ENCODE measurements at places on chromosomes 6 and 20.

DNA sequence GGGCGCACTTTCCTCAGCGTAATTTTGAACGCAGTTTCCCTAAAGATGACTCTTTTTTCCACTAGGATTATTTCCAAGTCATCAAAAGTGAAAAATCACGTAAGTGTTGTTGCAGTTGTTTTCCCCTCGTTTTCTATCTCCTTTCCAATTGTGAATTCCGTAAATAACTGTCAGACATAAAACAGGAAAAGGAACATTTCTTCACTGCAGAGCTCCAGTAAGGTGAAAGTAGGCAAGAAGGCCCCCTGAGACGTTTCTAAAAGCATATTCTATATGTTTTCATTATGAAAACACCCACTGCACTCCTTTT is 17.8 kb downstream of the HIVEP2 start:
- DNase-seq: no peak

GRCh38 chr6:30896541-30896940 is 11.5 kb upstream of the GTF2H4 start:
- no peak for DNase-seq

- no peak for DNase-seq
Observed at GRCh38 chr20:45898285-45898684, 7.2 kb downstream of the CTSA start.

GRCh38 chr20:13822459-13822858 is 37.6 kb downstream of the NDUFAF5 start:
- no peak for DNase-seq

DNA sequence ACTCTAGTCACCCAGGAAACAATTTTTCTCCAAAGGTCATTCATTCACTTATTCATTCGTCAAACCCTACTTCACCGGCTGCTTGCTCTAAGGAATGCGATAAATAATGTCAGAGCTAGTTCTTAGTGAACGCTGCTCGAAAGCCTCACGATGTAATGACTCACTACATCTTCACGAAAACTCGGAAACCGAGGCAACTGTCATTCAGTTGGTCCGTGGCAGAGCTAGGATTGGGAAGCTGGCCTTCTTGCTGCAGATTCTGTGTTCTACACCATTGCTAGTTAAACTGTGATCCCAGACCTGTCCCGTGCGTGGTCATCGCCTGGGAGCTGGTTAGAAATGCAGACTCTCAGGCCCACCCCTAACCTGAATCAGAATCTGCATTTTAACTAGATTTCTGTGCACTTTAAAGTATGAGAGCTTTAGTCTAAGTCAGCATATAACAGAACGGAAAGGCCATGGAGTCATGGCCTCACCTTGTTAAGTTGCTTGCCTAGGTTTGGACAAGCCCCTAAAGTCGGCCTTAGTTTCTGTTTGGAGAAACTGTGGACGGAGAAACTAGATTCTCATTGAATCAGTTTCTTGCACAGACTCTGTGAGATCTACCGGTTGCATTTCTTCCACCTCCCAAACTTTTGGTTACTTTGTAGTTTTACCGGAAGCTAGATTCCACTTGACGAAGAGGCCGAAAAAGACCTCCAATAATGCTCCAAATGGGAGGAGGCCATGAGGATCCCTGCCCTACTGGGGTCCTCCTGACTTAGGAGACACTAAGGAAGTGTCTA is 651 bp upstream of the CCND3 start:
- peak; percentile 22 for DNase-seq

GRCh38 chr6:52497652-52498408 is 77.7 kb downstream of the EFHC1 start:
- peak; percentile 67 for DNase-seq

DNA sequence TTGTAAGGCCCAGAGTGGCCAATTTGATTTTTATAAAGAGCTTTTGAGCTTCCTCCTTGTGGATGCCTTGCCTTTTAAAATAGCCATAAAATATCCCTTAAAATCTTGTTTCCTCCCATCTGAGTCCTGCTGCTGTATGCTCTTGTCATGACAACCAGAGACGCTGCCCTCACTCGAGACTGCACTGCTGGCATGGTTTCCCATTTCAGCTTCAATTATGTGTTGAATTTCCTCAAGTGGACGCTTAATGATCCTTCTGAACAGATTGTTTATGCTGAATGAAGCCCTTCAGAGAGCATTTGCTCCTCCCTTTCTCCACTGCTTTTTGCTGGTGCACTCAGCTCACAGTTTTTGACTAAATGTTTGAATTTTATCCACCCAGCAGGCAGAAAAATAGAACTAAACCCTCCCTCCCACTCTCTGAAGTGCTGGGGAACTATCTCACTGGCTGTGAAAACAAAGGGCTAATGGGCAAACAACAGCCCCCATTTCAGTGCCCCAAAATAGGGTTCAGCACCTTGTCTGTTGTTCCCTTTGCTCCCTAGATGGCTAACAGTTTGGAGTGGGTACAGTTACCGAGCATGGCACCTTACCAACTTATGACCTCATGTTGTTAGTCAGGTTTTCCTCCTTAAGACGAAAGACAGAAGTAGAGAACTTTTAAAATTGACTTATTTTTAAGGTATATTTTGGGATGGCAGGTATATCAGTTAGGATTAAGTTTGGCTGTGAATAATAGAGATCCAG is 45.5 kb upstream of the RNF8 start:
- DNase-seq: no peak

GRCh38 chr6:81105998-81106397 is 646.5 kb downstream of the TENT5A start:
- DNase-seq: no peak

DNA sequence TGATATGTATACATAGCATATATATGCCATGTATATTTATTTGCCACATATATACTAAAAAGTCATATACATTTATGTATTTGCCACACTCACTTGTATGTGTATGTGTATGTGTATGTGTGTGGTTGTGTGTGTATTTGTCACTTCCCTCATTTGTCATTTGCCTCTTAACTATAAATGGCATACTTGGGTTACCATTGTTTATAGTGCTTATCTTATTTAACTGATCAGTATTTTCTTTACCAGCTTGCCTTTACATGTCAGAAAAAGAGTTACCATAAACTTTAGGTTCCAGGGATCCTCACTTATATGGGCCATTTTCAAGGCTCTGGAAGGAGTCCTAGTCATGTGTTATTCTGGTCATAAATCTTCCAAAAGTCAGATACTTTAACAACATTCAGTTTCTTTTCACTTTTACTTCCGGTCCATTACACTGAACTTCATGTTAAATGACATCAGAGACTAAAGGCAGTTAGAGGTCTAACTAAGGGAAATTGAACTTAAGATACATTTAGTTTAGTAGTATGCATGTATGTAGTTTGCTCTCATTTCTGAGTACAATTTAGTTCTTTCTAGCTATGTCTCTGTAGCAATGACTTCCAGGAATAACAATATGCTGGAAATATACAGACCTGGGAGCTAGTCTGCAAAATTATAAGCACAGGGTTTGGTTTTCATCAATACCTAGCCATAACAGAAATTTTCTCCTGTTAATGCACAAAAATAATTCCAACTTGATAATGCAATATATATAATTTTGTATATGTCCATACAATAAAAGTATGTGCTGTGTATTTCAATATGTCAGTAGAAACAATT is 33.7 kb upstream of the HIVEP1 start:
- DNase-seq: no peak

DNA sequence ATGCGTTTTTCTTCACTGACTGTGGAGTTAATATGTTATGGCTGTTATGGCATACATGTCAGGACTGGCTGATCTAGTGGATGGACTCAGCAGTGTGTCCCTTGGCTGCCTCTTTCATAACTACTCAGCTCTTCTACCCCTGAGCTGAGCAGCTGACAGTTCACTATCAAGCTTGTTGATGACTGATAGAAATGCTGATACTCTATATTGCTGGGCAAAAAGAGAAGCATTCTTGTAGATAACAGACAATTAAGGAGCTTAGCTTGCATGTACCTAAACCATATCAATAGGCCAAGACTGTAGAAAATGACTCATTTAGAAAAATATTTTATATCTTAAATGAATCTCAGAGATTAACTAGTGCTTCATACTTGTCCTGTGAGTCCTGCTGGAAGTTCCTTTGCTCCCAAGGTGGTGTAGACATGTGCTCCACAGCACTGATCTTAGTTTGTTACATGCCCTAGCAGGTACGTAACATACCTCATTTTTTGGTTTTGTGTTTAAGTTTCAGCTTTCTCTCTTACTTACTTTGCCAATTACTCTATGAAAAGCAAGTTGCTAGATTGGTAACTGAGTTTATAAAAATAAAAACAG is 236.9 kb downstream of the GMDS start:
- DNase-seq: no peak

DNA sequence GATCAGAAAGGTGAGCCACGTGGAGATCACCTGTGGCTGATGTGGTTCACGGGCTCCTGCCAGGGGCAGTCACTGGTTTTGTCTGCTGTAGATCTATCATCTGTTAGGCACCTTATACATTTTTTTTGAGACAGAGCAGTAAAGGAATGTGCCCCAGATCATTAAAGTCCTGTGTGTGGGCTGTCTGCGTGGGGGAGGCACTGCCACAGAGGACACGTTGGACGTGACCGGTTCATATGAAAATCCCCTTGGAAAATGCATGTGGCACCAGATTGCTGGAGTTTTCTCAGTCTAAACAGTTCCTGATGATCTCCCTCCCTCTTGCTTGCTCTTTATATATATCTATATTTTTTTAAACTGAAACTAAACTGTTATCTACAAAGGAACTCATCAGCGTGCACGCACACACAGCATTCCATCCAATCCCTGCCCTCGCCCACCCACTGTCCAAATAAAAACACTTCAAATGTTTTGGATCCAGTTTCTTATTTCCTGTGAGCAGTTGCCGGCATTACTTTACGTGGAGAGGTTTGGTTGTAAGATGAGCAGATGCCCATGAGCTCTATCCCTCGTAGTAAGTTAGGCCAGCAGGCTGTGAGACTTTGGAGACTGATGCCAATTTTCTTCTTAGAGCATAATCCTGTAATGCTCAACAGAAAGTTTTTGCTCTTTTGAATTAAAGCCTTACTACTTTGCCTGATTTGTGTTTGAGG is 161.6 kb upstream of the EXOC2 start:
- DNase-seq: no peak

DNA sequence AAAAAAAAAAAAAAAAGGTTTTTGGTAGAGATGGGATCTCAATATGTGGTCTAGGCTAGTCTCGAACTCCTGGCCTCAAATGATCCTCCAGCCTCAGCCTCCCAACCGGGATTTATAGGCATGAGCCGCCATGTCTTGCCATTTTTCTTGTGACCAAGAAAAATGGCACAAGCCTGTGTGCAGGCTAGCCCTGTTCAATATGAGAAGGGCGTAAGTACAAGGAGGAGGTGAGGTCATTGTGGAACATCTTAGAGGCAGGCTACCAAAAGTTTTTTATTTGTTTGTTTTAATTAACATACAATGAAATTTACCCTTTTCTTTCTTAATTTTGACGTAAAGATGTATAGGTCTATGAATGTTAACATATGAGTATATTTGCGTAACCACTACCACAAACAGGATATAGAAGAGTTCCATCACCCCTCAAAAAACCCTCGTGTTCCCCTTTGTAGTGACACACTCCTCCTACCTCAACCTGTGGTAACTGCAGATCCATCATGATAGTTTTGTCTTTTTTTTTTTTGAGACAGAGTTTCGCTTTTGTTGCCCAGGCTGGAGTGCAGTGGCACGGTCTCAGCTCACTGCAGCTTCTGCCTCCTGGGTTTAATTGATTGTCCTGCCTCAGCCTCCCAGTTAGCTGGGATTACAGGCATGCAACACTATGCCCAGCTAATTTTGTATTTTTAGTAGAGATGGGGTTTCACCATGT is 28.3 kb upstream of the KIF3B start:
- peak; percentile 40 for DNase-seq

DNA sequence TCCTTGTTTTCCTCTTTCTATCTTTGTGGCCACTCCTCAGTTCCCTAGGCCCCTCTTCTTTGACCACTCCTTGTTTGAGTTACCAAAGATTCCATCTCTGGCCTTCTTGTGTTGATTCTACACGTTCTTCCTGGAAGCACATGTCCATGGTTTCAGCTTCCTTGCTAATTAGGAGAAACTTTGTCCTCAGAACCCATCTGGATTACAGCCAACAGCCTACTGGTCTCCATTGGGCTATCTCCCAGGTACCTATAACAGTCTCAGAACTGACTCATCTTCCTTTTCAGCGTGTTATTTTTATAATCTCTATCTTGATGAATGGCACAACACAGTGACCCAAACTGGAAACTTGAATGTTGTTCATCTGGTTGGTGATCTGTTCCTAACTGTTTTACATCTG is 17.5 kb downstream of the PTPRA start:
- DNase-seq: no peak

- no peak for DNase-seq
Observed at GRCh38 chr6:5599127-5599526, 337.8 kb downstream of the FARS2 start.

DNA sequence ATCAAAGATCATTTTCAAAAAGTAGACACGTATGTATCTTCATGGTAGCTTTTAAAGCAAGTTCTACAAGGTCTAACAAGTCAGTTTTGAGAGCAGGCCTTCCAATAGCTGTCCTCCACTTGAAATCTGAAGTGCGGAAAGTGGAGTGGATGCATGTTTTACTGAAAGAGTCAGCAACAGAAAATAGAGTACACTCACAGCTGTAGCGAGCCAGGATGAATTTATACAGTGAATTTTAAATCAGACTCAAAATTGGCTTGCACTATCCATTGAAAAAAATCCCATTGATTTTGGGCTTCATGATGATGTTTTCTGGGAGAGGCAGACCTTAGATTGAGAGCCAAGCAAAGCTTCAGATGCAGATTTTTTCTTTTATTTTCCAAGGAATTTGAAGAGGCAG is 80.6 kb downstream of the GJA10 start:
- DNase-seq: no peak

DNA sequence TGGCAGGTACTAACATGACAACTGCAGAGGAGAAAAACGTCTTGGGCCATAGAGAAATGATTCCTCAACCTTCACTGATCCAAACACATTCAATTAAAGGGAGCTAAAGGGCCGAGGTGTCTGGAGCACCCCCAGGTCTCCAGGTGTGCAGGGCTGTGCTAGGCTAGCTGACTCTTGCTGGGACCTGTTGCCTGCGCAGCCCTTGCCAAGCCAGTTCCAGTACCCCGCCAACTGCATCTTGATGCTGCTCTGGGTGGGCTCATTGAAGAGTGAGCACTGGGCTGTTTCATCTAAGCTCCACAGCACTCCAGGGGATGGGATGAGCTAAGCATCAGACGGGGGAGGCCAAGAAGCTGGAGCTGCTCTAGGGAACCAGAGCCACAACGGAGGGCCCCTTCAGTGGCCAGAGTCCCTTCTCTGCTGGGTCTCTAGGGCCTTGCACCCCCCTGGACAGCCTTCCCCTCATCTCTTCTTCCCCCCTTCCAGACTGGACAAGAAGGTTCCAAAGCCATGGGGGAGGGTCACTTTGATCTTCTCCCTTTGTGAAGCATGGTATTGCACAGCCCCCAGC is 15.9 kb downstream of the LEMD2 start:
- no peak for DNase-seq
